ENCODE measurements at places on chromosomes 3 and 15. TPM values are rescaled to one million over a fixed set of nuclear protein-coding genes. Genes with fewer than 3 reads are reported as not detected.
A peak's percentile ranks its signal among the peaks of the same experiment; 100 is the strongest.

GRCh38 chr3:10869460-10869859 is 53.4 kb downstream of the SLC6A11 start:
- no peak for DNase-seq

CDHR4 gene
- total RNA-seq, result not detected

DNA sequence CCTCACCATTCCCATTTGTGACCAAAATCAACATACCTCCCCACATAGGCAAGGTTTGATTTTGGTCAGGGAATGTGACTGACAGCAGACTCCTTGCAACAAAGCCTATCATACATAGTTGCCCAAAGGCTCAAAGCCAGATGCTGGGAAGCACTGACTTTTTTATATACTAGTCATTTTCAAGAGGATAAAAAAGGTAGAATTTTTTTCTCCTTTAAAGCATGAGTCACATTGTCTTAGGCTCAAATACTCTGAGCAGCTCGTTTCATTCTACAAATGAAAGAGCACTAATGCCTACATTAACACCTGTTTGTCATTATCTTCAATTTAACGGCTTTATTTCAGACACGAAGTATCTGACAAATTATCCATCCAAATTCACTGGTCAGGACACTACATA is 36.2 kb downstream of the ICE2 start:
- no peak for DNase-seq

- peak; percentile 67 for DNase-seq
Measured at GRCh38 chr15:100338971-100339444, 2.8 kb downstream of the ADAMTS17 start.

- no peak for DNase-seq
Measured at GRCh38 chr15:20643024-20643770, 101.6 kb upstream of the GOLGA6L6 start.

DNA sequence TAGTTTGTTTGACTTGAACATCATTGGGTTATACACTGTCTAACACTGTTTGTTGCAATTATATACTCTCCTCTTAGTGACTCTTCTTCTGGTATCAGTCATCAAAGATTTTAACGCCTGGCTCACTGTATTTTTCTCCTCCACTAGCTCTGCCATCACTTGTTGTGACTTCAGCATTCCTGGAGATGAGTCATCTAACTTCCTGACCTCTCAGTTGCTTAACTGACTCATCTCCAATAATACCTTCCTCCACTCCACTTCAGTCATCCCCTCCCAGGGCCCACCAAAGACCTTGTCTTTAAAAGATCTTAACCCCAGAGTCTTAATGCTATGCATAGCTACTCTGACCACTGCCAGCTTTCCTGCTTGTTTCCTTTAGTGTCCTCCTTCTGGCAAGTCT is 28.6 kb upstream of the CLSTN2 start:
- DNase-seq, result peak; percentile 46

- DNase-seq, result no peak
Measured at GRCh38 chr15:45690581-45691260, 55.9 kb downstream of the SQOR start.

GRCh38 chr15:85274315-85275050 is 105.9 kb upstream of the AKAP13 start:
- no peak for DNase-seq

GRCh38 chr15:85706779-85707518 is 87.8 kb downstream of the KLHL25 start:
- peak; percentile 99 for DNase-seq

FEZF2 gene
- not detected for total RNA-seq
